Erythroblast (primary cell): ENCODE measurements at places on chromosomes 16 and 17.
A peak's percentile ranks its signal among the peaks of the same experiment; 100 is the strongest.

DNA sequence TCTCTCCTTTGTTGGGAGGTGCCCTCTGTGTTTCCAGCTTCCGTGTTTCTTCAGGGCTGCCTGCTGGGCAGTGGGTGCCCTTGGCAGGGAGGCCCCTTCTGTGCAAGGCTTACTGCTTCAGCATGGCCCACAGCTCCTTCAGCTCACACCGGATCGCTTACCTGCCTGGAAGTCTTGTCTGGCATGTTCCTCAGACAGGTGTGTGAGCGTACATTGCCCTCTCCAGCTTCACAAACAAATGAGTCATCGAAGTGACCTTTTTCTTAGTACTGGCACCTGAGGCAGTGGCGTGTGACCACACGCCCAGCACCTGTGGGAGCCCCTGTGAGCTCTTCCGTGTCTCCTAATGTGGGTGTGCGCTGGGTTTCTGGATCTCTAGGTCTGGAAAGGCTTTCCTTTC, 3.5 kb downstream of the RAB40C start:
- DNase-seq: no peak

- DNase-seq: no peak
Observed at GRCh38 chr16:87363771-87364455, 19.7 kb downstream of the FBXO31 start.

- no peak for DNase-seq
Observed at GRCh38 chr17:64060331-64060730, 39.9 kb upstream of the ICAM2 start.

DNA sequence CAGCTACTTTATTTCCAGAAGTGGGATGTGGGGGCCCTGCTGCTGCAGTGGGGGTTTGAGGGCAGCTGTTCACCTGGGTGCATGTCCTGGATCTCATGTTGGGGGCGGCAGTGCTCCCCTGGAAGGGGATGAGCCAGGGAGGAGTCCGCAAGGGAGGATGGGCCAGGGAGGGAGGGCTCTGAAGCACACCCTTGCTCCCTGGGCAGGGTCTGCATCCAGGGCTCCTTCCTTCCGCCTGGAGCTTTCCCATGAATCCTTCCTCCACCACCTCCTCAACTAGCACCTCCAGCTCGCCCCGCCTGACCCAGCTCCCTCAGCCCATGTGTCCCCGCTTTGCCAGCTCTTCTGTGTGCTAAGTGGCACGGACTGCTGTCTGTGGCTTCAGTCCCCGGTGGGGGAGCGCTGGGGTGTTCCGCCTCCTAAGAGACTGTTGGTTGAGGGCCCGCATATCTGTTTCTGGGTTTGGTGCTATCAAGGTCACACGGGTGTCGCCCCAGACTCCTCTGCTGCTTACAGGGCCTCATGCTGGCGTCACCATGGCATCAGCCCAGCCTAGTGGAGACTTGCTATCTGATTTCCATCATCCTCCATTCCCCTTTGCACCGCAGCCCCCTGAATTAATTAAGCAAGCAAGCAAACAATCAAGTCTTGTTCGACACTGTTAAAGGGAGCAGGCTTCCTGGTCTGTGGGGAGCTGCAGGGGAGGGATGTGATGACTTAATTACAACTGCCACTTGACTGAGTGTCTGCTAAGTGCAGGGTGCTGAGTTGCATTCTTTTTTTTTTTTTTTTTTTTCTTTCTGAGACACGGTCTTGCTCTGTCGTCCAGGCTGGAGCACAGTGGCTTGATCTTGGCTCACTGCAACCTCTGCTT, 71.8 kb downstream of the PRKCA start:
- DNase-seq: peak; percentile 79

GRCh38 chr17:72378414-72379390, 257.9 kb downstream of the SOX9 start:
- DNase-seq: no peak

DNA sequence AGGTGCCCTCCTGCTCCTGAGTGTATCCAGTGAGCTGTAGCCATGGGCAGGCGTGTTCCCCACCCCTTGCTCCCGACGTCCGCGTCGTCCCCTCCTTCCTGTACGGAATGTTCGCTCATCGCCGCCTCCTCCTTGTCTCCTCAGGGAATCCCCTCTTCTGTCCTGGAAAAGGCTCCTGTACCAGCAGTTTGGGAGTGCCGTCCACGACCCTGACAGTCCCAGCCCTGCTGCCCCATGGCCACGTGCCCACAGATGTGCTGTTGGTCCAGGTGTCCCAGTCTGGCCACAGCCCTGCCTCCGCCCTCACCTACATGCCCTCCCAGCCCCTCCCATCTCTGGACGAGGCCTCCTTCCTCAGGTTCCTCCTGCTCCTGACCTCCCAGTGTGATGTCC, 30.2 kb downstream of the OR1D5 start:
- no peak for DNase-seq

- DNase-seq: peak; percentile 17
Observed at GRCh38 chr17:20073055-20073979, 64.2 kb downstream of the SPECC1 start.

GRCh38 chr17:1871756-1872155, 42.0 kb downstream of the RPA1 start:
- DNase-seq: no peak
